ENCODE measurements at places on chromosomes 1 and 21.

DNA sequence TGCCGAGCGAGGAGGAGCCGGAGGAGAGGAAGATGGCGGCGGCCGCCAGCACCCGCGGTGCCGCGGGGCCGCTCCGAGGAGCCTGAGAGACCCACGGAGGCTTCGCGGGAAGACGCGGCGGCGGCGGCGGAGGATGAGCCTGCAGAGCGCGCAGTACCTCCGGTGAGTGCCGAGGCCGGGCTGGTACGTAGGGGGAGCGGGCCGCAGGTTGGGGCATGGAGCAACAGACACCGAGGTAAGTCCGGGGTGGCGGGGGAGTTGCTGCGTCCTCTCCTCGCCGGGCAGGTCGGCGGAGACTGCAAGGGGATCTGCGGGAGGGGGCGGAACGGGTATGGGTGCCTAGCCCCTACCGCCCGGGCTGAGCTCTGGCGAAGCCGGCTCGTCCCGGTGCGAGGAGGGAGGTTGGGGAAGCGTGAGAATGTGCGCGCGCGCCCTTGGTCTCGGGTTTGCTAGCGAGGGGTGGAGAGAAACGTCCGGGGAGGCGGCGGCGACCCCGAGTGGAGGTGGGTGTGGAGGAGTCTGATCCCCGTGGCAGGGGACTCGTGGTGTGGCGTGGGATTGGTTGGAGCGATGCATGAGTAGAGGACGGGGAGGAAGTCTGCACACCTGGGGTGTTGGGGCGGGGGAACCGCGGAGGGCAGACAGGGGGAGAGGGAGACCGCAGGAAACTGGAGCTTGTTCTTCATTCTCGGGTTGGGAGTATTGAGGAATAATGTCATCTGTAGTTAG, at the start of gene SMG7:
Gene SMG7 (plus strand): TSS at position 12 of the 729 bp plus-strand sequence. CDS start 122 bp downstream, at position 134.
- DNase-seq = peak; percentile 26

- no peak for DNase-seq
These were observed 376.9 kb upstream of the LYPLAL1 start for GRCh38 chr1:218796773-218797172.

- no peak for DNase-seq
These were observed 115.2 kb downstream of the ADGRL2 start for GRCh38 chr1:81915937-81916336.

- DNase-seq = no peak
These were observed 28.7 kb downstream of the RCSD1 start for GRCh38 chr1:167658574-167659328.

DNA sequence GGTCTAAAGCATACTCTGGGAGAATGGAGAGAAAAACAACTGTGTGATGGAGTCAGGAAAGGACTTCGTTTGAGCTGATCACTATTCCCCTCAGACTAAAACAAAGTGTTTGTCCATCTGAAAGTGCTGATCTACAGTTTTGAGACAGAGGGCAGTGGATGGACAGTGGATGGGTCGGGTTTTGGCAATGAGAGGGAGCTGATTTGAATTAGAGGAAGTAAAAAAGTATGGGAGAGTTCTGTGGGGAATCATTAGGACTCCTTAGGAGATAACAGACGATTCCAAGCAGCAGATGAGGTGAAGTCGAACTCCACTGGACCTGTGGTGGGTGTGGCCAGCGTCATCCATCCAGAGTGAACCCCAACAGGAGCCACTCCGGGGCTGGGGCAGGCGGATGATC, 62.3 kb downstream of the PTGS2 start:
- DNase-seq = no peak

DNA sequence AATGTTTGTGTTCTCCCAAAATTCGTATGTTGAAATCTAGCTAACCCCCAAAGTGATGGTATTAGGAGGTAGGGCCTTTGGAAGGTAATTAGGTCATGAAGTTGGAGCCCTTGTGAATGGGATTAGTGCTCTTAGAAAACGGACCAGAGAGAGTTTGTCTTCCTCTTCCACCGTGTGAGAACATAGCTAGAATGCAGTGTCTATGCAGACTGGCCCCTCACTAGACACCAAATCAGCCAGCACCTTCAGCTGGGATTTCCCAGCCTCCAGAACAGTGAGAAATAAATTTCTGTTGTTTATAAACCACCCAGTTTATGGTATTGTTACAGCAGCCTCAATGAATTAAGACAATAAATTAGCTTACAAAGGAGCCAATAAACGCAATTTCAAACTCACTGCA, 58.0 kb downstream of the KIAA0319L start:
- DNase-seq = no peak

GRCh38 chr1:169701261-169702005, 10.0 kb downstream of the SELL start:
- no peak for DNase-seq

- DNase-seq = no peak
These were observed 26.4 kb downstream of the TRAF5 start for GRCh38 chr1:211352985-211353515.

DNA sequence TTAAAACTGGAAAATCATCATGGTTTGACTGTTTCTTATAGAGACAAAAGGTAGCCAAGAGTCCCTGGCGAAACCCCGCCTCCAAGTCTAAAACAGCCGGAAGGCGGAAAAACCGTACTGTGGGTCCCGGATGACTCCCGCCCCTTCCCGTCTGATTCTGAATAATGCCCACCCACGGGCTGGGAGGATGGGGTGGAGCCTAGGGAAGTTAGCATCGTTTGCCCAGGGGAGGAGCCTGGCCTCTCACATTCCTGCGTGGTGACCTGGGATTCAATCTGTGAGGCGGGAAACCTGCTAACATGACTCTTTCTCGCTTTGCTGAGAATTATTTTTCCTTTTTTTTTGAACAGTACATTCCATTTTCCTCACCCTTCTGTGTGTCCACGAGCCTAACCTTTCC, 124.9 kb downstream of the KCNK1 start:
- no peak for DNase-seq

DNA sequence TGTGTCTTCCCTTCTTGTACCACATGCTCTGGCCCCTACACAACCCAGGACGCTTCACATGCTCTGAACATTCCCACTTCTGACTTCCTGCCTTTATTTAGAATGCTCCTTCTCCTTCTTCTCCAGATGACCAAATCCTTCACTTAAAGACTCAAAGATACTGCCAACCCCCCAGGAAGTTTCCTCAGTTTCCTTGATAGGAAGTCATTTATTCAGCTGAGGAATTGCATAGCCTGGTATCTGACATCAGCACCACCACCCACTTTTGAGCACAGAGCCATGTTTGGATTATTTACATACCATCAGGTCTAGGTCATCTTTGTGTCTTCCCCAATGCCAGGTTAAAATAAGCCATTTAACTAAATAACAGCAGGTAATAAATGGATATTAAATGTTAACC, 42.4 kb downstream of the GFI1 start:
- no peak for DNase-seq

DNA sequence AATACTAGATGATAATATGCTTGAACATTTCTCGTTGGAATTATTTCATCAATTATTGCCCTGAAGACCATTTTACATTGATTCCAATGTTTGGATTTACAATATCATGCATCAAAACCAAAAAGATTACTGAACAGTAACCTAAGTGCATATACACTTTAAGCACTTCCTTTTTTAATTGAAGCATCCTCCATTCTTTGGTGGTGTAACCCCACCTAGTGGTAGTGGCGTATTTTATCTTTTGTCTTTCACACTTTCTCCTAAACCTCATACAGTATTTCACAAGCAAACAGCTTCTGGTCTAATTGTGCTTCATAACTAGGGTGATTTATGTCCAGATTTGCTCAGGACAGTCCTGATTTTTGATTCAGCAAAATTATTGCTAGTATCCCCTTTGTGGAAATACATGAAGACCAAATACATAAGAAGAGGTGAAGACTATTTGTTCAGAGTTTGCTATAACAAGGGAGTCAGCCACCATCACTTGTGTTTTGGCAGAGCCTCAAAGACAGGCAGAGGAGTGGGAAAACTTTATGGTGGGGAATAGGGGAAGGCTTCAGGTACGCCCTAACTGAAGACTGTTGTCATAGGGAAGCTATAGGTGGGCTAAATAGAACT, 3.4 kb upstream of the NVL start:
- no peak for DNase-seq

GRCh38 chr1:5734414-5734813, 257.8 kb downstream of the NPHP4 start:
- DNase-seq = no peak

DNA sequence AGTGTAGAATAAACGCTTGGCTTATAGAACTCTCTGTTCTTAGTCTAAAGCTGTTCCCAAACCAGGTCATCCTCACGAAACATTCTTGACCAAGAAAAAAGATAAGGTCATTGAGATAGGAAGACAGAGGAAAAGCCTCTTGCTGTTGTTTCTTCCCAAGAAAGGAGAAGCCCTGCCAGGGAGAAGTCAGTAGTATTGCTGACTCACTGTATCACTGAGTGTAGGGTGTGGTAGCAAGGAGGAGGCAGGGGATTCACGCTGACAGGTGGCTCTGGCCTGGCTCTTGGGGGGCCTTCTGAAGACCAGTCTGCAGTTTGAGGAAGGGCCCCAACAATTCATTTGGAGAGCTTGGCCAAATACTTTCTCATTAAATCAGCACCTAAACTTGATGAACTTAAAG, 97.8 kb downstream of the CD247 start:
- no peak for DNase-seq

DNA sequence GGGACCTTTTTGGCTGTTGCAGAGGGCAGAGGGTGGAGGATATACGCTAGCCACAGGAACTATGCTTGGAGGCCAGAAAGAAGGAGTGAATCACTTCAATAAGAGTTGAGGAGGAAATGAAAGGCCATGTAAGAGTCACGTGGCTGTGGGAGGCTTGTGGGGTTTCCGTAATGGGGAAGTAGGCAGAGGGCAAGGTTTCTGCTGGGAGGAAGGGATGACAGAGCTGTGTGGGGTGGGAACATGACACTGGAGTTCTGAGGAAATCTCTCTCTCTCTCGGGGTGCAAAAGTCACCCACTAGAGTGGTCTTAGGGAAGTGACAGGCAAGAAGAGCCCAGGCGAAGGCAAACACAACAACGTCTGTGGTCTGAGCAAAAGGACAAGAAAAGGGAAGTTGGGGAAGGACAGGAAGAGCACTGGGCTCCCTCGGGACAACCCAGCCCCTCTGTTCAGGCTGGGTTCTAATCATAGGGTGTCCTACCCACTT, 3.9 kb upstream of the CD1C start:
- DNase-seq = peak; percentile 38

- no peak for DNase-seq
These were observed 33.5 kb upstream of the ACTRT2 start for GRCh38 chr1:2987773-2988172.

GRCh38 chr1:94678202-94678848, 136.8 kb upstream of the F3 start:
- DNase-seq = no peak

GRCh38 chr1:64683419-64683818, 61.5 kb upstream of the RAVER2 start:
- no peak for DNase-seq

DNA sequence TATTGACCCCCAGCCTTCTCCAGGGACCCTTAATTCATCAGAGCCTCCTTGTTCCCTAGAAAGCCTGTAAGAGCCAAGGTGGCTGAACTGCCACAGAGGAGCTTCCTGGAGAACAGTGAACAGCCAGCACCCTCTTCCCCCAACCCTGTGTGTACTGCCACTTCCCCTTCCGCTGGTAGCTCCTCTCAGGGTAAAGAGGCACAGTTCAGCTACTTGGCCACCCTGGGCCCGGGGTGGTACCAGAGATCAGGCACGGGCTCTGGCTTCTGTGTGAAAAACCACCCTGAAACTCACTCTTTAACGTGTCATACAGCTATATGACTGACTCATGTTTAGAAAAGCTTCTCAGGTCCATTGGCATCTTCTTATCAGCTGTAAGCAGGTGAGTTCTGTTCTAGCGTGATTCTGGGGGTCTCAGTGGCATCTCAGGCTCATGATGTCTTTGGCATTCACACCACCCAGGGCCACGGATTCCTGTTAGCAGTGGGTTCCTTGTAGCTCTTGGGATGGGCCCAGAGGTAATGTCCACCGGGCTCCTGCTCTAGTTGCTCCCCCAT, 22.4 kb downstream of the ARMH1 start:
- no peak for DNase-seq

DNA sequence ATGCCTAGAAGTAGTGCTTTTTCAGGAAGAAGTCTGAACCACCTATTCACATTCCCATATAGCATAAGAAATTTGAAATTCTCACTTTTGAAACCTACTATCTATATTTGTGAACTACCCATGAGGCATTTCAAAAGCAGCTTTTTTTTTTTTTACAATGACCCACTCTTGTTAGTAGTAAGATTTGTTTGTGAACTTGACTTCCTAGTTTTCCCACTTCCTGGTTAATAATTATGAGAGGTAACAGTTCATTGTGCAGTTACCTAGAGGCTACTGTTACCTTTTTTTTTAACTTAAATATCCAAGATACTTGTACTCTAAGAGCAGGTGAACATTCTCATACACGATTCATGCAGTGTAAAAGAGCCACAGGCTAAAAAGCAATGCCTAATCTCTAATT, 371.7 kb upstream of the ADGRL2 start:
- no peak for DNase-seq

- no peak for DNase-seq
These were observed 1.8 kb downstream of the C1orf53 start for GRCh38 chr1:197904126-197904787.

GRCh38 chr1:8682573-8682972, 134.9 kb downstream of the RERE start:
- no peak for DNase-seq

GRCh38 chr1:235858766-235859165, 7.9 kb downstream of the LYST start:
- DNase-seq = no peak

DNA sequence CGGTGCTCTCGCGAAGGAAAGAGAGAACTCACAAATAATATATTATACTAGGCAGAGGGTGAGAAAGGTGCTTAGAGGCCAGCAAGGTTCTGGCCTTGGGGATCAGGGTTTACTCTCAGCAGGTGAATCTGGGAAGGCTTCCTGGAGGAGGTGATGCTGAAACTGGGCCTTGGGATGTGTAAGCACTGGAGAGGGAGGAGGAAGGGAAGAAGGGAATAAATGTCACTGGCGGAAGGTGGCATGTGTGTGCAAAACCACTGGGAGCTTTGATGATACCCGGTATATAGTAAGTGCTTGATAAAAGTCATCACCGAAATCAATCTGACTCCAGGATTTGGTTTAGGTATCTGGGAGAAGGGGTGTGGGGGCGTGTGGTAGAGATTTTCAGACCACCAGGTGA, 24.4 kb downstream of the SPSB1 start:
- no peak for DNase-seq

GRCh38 chr1:53572065-53572814, 113.0 kb downstream of the DMRTB1 start:
- no peak for DNase-seq

DNA sequence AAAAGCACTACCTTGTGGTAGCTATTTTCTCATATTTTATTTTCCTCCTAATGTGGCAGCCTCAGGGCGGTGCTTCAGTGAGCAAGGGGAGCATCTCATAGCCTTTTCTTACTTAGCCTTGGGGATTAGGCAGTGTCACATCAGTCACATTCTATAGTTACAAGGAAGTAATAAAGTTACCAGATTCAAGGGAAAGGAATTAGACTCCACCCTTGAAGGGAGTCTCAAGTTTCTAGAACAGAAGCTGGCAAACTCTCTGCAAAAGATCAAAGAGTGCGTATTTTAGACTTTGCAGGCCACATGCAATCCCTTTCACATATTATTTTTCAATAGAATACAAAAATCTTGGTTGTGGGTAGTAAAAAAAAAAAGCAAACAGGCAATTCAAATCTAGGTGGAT, 350.4 kb downstream of the AMY1C start:
- DNase-seq = no peak

All from caudate nucleus (tissue), 63 donors.